ENCODE measurements at places on chromosomes 6 and 20.

- no peak for DNase-seq
These were observed 7.6 kb downstream of the CD93 start for GRCh38 chr20:23078351-23079015.

DNA sequence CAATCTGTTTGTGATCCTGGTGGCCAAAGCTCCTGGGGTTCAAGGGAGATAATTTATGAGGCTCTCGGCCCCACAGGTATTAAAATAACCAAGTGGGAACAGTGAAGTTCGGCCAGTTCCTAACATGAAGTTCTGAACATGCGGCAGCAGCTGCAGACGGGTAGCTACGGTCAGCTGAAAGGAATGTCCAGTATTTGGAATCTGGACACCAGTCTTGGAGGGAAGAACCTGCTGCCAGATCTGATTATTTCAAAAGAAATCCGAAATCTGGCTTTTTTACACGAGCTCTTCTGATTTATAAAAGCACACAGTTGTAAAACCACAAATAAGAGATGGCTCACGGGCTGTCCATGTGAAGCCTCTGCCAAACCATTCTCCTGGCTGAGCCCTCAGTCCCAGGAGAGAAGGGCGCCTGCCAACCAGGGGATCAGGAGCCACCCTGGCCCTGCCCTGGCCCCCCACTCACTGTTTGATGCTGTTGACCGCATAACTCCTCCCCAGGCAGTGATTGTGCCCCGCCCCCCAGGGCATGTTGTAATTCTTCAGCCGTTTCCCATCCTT is 28.2 kb upstream of the KCNB1 start:
- DNase-seq: no peak

DNA sequence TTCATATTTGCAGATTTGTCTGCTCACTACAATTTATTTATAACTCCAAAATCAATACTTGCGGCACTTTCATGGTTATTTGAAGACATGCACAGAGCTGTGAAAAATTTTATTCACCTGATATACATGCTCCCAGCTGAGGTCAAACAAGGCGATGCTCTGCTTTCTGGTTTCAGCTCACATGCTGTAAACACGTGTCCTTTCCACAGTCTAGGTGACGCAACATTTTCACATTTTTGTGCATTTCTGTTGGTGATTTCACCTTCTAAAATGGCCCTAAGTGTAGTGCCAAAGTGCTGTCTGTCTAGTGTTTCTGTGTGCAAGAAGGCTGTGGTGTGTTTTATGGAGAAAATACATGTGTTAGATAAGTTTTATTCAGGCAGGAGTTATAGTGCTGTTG is 650.5 kb downstream of the RNF144B start:
- DNase-seq: no peak

DNA sequence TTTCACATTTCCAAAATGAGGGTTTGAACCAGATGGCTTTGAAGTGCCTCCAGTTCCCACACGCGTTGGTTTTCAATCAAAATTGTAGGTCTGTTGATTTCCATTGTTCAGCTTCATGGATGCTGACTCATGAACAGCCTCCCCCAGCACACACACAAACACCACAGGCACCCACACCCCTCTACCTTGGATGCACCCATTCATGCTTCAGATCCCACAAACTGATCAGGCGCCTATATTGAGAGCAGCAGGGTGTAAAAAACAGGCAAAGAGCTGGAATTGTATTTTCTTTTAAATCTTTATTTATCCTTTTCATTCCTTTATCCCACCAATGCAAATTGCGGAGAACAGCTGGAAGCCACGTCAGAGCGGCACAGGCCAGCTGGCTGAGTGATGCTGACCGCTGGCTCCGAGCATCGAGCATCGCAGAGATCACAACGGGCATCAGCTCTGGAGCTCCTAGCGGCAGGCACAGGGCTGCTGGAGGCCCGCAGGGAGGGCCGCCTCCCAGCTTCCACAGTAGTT is 29.3 kb upstream of the TBC1D7 start:
- no peak for DNase-seq

- peak; percentile 29 for DNase-seq
These were observed 280.3 kb downstream of the CDC5L start for GRCh38 chr6:44667668-44668390.

GRCh38 chr6:127938701-127939100 is 37.8 kb upstream of the THEMIS start:
- peak; percentile 6 for DNase-seq

GRCh38 chr6:128919412-128920180 is 36.7 kb downstream of the LAMA2 start:
- DNase-seq: no peak

- no peak for DNase-seq
These were observed 6.1 kb upstream of the HSPA1B start for GRCh38 chr6:31821301-31822035.

- DNase-seq: no peak
These were observed 136.5 kb upstream of the PRND start for GRCh38 chr20:4585104-4585753.

GRCh38 chr20:34403908-34404307 is 40.8 kb downstream of the ITCH start:
- DNase-seq: no peak

GRCh38 chr6:119921491-119922010 is 572.0 kb upstream of the MAN1A1 start:
- DNase-seq: no peak

DNA sequence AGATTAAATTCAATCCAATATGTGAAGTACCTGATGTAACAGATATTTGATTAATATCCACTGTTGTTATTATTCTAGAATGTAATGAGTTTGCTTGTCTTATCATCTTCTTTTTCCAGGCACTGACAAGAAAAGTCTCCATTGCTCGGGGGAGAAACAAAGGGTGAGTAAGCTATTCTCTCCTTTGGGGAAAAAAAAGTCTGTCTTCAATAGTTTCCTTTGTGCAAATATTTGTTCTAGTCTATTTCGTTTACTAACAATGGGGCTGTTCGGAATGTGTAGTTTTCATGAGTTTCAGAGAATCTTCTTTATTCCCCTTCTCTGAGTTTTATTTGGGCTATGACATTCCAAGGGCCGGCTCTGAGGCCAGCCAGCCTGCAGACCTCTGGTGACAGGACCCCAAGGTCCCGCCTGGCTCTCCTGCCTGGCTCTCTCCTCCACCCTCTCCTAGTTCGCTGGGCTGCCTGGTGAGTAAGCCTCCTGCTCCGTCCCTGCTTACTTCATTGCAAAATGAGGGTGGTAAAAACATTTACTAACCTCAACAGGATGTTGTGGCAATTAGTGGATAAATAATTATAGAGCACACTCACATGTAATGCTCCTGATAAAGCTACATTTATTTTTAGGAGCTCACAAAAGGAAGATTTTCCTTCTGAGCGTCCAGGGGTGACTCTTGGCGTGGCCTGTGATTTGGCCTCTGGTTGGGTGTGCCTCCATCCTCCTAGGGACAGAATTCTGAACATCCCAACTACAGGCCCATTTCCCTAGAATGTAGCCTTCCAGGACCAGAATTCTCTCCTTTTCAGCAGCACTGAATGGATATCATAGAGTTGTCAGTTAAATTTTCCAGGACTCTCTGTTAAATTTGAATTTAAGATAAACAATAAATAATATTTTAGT is 43.1 kb upstream of the SNX9 start:
- DNase-seq: no peak

GRCh38 chr20:13325033-13325432 is 104.0 kb downstream of the ISM1 start:
- peak; percentile 18 for DNase-seq

GRCh38 chr6:11835065-11835464 is 56.5 kb upstream of the ADTRP start:
- DNase-seq: no peak

- DNase-seq: no peak
These were observed 94.3 kb downstream of the CDC5L start for GRCh38 chr6:44481760-44482159.

DNA sequence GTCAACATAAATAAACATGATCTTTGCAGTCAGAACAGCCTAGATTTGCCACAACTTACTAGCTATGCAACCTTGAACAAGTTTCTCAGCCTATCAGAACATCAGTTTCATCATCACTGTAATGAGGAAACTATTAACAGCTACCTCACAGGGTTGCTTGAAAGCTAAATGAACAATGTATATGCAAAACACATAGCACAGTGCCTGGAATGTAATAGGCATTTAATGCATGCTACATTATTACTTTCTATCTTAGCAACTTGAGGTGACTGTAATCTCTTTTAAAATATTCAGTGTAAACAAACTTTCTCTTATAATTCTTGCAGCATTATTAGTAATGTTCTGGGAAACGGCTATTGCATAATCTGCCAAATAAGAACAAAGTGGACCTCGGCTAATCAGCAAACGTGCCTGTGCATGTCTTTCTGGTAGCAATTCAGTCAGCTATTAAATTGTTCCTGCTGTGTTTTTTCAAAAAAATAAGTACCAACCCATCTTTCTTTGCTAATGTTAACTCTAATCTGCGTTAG is 61.5 kb downstream of the SYNE1 start:
- no peak for DNase-seq

DNA sequence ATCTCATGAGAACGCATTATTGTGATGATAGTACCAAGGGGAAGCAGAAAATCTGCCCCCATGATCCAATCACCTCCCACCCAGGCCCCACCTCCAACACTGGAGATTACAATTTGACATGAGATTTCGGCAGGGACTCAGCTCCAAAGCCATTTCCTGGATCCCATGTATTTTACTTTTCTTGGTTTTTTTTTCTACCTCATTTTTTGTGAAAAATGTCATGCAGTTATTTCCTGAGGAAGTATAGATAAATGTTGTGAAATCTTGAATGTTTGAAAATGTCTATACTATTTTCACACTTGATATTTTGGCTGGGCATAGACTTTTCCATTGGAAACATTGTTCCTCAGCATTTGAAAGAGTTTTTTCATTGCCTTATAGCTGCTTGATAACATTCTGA is 9.1 kb upstream of the BRPF3 start:
- DNase-seq: no peak

- no peak for DNase-seq
These were observed 48.6 kb downstream of the FIG4 start for GRCh38 chr6:109739686-109740085.

DNA sequence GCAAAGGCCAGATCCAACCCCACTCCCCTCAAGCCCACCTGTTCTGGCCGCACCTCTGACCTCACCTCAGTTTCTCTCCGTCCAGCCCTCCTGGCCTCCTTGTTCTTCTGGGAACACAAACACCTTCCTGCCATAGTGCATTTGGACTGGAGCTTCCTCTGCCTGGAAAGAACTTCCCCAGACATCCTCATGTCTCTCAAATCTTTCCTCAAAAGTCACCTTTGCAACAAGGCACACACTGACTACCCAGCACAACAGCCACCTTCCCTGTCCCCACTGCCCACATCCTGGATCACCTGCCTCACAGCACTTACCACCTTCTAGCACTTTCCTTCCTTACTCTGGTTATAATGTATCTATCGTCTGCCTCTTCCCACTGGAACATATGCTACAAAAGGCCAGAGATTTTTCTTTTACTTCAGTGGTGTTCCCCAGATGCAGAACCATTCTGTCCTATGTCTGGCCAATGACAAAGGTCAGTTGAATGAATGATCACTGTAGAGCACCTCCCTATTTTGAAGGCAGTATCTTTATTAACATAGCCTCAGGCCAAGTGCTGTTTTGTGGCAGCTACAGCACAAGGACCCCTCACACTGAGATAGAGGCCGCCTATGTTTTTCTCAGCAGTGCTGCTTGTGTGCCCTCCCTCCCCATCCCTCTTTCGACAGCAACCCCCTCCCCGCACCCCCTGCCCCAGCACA is 4.1 kb downstream of the HLA-B start:
- DNase-seq: no peak

GRCh38 chr6:146389740-146390139 is 153.9 kb upstream of the RAB32 start:
- no peak for DNase-seq

DNA sequence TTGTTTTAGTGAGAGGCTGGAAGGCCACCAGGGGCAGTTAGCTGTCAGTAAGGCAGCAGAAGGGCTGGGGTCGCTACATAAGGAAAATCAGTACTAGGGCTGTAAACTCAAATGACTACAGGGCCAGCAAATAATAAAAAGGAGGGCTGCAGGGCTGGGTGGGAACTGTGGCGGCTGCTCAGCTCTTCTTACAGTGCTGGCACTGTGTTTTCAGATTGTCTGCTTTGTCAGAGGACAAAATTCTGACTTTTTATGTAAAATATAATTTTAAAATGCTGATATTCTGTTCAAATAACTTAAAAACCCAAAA is 23.2 kb downstream of the HLA-A start:
- DNase-seq: no peak

DNA sequence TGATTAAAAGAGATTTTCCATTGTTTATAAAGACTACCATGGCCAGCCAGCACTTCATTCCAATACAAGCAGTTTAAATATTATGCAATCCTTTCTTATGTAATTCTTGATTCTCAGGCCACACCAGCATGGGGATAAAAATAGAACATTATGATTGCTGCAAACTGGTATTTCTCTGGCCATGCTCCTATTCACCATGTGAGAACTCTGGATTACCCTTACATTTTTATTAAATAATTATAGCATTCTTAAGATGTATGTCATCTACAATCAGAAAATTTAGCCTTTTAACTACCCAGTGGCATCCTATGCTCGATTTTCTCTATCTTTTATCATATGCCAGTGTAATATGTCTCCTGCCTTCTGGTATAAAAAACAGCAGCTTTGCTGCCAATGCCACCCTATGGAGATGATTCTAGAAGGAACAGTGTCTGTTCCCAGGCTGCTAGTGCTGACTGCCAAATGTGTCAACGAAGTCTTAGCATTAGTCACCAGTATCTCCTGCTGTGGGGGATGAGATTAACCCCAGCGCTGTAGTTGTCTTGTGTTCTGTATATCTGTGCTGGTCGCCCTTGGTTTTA is 501.4 kb downstream of the BCKDHB start:
- DNase-seq: no peak

GRCh38 chr6:121435444-121436069 is at the start of gene GJA1:
GJA1 (plus strand) TSS chr6:121435646; CDS start chr6:121446848, 11,202 bp downstream.
- no peak for DNase-seq

DNA sequence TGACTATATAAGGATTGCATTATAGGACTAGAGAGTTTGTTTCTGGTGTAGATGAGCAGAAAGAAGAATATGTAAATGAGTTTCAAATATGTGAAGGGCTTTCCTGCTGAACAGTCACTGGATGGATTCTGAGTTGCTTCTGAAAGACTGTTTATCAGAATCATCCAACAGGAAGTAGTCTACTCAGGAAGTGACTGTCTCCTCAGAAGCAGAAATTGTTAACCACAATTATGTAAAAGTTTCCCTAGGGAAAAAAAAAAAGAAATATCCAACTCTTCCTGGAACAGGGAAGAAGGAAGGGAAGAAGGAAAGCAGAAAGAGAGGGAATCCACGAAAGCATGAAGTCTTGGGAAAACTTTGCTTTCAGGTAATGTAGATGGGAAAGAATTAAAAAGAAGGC is 138.9 kb downstream of the TENT5A start:
- DNase-seq: no peak

DNA sequence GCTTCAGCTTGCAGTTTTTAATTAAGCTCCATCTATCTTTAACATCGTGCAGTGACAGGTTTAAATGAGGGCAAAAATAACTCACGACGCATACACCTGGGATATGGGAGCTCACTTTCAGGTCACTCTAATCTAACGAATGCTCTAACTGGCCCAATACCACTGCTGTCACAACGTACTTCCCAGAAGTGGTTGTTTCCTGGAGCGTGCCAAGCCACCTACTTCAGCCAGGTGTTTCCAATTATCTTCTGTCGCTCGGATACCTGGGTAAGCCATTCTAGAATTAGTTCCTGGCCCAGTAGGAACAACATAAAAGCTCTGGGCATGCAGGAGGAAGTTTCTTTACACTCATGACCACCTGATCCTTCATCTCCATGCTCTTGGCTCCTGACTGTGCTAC is 147.4 kb downstream of the FOXC1 start:
- DNase-seq: no peak
